ENCODE measurements at places on chromosomes 2 and 18.

DNA sequence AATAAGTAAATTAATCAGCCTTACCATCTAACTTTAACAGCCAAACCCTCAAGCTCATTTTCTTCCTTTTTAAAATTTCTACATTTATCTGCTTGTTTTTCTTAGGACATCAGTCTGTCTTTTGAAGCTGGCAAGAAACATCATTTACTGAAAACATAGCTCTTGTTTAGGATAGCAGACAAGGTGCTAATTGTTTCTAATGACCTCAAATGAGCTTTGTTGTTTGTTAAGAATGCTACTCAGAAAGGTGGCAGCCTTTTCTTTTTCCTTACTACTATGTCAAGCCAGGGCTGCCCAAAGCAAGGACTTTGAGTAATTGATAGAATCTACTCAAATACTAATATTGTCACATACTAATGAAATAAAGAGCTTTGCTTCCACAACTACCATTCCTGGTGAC, 171.8 kb downstream of the LRP1B start:
- no peak for DNase-seq

GRCh38 chr18:3966642-3967358, 488.3 kb downstream of the DLGAP1 start:
- DNase-seq, result no peak

DNA sequence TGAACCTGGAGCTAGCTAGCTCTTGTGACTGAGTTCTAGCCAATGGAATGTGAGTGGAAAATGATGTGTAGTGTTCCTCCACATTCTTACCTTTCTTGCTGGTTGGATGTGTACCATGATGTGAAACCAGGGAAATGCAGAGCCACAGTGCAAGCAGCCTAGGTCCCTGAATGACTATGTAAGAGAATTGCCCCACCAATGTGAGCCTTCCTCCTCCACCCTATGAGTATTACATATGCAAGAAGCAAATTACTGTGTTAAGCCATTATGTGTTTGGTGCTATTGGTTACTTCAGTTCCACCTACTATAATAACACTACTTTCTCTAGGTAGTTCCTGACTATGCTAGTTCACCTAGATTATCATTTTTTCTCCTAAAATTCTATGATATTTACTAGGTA, 39.6 kb downstream of the LCLAT1 start:
- DNase-seq, result no peak

- no peak for DNase-seq
These were observed 35.7 kb upstream of the ACTR3 start for GRCh38 chr2:113854208-113854607.

DNA sequence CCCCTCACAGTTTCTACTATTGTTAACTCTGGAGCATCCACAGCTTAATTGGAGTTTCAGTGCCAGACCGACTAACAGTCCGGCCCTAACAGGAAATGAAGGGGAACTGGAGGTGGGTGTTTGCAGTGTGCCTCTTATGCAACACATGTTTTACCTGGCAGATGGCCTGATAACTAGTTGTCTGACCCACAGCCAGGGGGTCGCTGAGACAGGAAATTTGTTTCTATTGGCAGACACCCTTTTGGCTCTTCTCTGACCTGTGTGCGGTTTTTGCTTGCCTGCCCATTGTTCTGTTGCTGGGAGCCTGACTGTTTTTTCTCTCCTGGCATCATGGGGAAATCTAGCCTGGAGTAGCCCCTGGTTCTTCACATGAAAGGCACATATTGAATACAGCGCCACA, 1329.8 kb downstream of the DSC3 start:
- DNase-seq, result no peak

DNA sequence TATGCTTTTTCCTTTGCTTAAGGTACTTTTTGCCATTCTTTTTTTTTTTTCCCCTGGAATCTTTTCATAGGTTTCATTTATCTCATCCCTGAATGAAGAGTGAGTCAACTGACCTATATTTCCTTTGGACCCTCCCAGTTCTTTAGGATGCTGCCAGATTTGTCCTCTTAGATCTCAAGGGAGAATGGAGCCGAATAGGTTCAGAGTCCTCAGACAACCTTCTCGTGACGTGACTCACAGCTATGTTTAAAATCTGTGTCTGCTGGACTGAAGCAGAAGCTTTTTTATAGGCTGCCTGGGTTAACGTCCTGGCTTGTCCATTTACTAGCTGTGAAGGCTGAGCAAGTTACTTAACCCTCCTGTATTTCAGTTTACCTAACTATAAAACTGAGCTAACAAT, 358.6 kb downstream of the DLGAP1 start:
- no peak for DNase-seq

DNA sequence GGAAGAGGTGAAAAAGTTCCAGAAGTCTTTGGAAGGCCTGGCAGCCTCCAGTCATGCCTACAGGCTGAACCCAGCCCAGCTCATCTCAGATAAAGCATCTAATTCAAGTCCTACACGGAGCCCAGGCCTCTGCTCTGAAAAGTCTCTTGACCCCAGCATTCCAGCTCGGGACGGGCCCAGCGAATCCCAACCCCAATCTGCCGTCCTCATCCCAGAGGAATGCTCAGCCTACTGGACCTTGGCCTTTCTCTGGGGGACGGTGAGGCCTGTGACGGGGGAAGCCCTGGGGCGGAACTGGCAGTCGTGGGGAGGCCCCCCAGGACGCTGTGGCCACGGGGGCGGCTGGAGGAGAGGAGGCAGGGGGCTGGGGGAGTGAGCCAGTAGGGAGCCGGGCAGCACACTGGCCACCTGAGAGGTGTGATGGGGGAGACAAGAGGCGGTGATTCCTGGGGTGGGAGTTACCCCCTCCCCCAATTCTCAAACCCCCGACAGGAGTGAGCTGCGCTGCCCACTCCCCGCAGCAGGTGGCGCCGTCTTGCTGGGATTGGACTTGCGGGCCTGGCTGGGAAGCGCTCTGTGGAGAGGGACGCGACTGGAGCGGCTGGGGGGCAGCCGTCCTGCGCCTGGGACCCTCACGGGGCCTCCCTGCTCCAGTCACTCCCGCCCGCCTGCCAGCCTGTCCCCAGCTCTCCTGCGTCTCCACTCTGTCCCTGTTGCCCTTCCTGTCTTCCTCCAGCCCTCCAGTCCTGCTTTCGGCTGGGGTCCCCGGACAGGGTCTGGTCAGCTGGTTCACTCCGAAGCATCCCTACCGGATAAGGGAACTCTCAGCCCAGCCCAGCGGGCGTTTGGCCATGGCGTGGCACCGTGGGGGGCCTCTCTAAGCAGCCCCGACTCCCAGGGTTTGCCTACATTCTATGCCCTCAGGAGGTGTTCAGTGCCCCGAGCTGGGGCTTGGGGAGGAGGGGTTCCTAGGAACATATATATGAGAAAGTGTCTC, 182.6 kb upstream of the HAAO start:
- DNase-seq, result peak; percentile 12

Data from activated naive CD8-positive, alpha-beta T cell treated with anti-CD3 and anti-CD28 coated beads, Interleukin-2, amount 50 U/mL, for 16 hours (primary cell).